Gastroesophageal sphincter (tissue), 4 donors: ENCODE measurements at places on chromosomes 6 and 20.
A peak's percentile ranks its signal among the peaks of the same experiment; 100 is the strongest.

- no peak for ATAC-seq
- no peaks in the 10 kb centered on the region for H3K36me3 ChIP-seq
- H3K27me3 ChIP-seq = no peaks in the 10 kb centered on the region
- H3K4me1 ChIP-seq = no peaks in the 10 kb centered on the region
- no peak overlapping the region for H3K27ac ChIP-seq
Observed at GRCh38 chr6:118042855-118043254, 135.8 kb downstream of the SLC35F1 start.

DNA sequence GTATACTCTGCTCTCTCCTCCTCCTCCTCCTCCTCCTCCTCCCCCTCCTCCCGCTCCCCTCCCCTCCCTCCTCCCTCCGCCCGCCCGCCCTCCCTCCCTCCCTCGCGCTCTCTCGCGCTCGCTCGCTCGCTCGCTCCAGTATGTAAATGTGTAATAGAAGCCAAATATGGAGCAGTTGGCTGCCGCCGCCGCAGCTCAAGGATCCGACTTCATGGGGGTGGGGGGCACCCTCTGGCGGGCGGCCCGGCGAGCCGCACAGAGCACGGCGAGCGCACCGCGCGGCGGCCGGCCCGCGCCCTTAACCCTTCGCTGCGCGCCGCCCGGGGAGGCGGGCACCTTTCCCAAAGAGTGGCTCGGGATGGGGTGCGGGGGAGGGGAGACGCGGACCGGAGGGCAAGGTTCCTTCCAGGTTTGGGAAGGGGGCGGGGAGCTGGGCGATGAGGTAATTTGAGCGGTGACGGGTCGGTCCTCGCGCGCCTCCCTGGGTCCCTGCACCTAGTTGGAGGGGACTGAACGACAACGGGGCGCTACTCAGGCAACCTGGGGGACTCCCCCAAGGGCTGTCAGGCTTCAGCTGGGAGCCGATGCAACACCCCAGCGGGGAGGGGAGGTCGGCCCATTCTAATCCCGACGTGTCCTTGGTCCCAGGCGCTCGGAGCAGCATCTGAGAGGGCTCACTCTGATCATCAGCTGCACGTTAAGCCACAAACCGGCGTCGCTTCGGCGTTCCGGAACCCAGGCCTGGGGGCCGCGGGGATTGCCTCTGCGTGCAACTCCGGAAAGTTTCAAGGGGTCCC, 409 bp upstream of the ATXN1 start:
- peak; percentile 71 for ATAC-seq
- H3K4me3 ChIP-seq = peak overlapping the region; percentile 92
- no peaks in the 10 kb centered on the region for H3K27me3 ChIP-seq
- peaks cover 67% of the 10 kb centered on the region for H3K4me1 ChIP-seq
- no peaks in the 10 kb centered on the region for H3K36me3 ChIP-seq
- peak overlapping the region; percentile 99 for H3K27ac ChIP-seq

DNA sequence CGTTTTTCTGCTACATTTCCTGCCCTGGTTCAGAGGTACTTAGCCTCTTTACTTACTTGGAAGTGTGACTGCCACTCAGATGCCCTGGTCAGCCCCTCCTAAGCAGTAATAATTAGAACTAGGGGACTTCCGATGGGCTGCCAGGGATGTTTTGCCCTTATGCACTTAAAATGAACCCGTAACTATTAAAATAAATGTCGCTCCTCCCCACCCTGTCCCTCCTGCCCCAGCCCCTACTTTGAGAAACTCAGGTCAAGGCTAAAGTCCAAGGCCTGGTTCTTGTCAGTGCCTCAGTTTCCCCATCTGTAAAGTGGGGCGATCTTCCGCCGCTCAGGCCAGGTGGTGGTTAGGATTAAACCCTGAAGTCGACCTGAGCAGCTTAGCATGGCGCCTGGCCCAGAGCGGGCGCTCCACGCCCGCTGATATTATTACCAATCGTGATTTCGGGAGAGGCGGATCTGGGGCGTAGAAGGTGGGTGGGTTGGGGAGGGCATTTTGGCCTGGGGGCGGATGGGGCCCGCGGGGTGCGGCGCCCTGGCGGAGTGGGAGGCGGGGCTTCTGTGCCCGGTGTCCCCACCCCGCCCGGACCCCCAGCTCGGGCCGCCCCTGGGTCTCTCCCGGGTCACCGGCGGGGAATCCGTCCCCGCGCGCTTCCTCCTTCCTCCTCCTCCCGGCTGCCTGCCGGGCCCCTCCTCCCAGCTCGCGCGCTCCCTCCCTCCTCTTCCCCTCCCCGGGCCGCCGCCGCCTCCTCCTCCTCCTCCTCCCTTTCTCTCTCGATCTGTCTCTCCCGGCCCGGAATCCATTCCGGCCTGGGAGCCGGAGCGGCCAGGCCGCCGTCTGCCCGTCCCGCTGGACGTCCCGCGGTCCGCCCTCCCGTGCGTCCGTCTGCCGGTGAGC, at the start of gene SRC:
SRC (plus strand) TSS at position 802 of the 897 bp plus-strand sequence. CDS start 38,014 bp downstream, outside the sequence.
- H3K27ac ChIP-seq = peak within 1 kb of the TSS; percentile 93
- peaks cover 3% of the 10 kb centered on the region for H3K4me1 ChIP-seq
- no peaks in the 10 kb centered on the region for H3K36me3 ChIP-seq
- peak within 1 kb of the TSS; percentile 56 for H3K4me3 ChIP-seq
- peak; percentile 90 for ATAC-seq
- H3K27me3 ChIP-seq = no peaks in the 10 kb centered on the region

DNA sequence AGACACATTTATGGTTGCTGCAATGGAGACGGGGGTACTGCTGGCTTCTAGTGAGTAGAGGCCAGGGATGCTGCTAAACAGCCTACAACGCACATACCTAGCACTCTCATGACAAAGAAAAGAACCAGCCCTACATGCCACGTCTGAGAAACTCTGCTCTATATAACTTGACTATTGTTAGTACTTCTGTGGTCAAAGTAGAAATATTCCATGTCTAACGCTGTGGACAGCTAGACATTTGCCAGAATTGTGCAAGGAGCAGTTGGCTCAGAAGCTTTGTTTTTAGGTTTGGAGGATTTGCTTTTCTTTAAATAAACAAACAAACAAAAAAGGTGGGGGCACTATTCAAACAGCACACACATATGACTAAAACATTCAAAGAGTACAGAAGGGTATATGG, 20.5 kb downstream of the UBE2V1 start:
- H3K27ac ChIP-seq = peak overlapping the region; percentile 15
- no peaks in the 10 kb centered on the region for H3K27me3 ChIP-seq
- ATAC-seq = no peak
- no peak overlapping the region for H3K4me3 ChIP-seq
- H3K36me3 ChIP-seq = peaks cover 37% of the 10 kb centered on the region
- H3K4me1 ChIP-seq = no peaks in the 10 kb centered on the region

GRCh38 chr20:61449057-61449609, 197.1 kb downstream of the CDH4 start:
- H3K4me1 ChIP-seq = no peaks in the 10 kb centered on the region
- H3K4me3 ChIP-seq = no peak overlapping the region
- no peak overlapping the region for H3K27ac ChIP-seq
- peaks cover 47% of the 10 kb centered on the region for H3K27me3 ChIP-seq

DNA sequence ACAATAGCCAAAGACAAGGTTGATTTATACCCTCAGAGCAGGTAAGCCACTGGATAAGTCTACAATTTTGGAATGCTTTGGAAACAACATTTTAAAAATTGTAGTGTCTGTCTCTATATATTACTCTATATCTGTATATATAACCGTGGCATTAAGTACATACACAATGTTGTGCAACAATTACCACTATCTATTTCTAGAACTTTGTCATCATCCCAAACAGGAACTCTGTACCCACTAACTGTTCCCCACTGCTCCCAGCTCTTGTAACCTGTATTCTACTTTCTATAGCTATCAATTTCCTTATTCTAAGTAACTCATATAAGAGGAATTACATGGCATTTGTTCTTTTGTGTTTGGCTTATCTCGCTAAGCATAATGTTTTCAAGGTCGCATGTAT, 78.2 kb upstream of the ASCC3 start:
- no peaks in the 10 kb centered on the region for H3K4me1 ChIP-seq
- H3K4me3 ChIP-seq = no peak overlapping the region
- no peaks in the 10 kb centered on the region for H3K27me3 ChIP-seq
- H3K36me3 ChIP-seq = no peaks in the 10 kb centered on the region
- ATAC-seq = no peak
- H3K27ac ChIP-seq = no peak overlapping the region

- no peak overlapping the region for H3K27ac ChIP-seq
- H3K4me3 ChIP-seq = no peak overlapping the region
- peaks cover 17% of the 10 kb centered on the region for H3K27me3 ChIP-seq
- H3K4me1 ChIP-seq = no peaks in the 10 kb centered on the region
- no peaks in the 10 kb centered on the region for H3K36me3 ChIP-seq
Observed at GRCh38 chr6:3937438-3937837, 88.3 kb downstream of the FAM50B start.

DNA sequence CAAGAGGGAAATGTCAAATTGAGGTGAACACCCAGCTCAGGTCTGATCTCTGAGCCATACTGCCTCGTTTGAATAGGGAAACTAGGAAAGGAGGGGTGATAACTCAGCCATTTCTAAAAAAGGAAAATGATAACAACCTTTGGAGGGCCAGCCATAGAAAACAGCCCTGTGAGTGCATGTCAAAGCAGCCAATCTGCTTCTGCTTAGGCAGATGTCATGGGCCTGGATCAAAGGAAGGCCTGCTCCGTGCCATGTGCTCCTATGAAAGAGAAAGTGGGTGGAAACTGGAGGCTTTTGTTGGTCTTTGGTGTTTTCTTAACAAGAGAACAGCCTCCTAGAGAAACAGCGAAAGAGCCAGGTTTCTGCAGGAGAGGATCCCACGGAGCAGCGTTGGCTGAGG, 428.0 kb downstream of the DHX35 start:
- H3K36me3 ChIP-seq = no peaks in the 10 kb centered on the region
- H3K4me3 ChIP-seq = no peak overlapping the region
- no peaks in the 10 kb centered on the region for H3K27me3 ChIP-seq
- H3K27ac ChIP-seq = no peak overlapping the region

DNA sequence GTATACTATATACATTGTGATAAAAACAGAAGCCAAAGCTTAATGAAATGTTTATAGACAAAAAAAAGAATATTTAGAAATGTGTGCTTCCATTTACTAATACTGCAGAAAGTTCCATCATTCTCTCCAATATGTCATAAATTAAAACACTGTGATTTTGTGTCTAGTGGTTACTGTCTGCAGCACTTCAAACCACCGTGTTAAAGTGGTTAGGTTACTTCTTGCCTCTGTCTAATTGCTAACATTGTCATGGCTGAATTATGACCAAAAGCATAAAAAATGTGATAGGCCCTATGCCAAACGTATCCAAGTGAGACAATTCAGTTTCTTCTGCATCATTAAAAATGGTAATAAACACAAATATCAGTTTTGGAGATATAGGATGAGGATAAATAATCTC, 52.7 kb upstream of the CST5 start:
- H3K27me3 ChIP-seq = peaks cover 8% of the 10 kb centered on the region
- no peak overlapping the region for H3K27ac ChIP-seq
- H3K4me1 ChIP-seq = no peaks in the 10 kb centered on the region
- ATAC-seq = no peak
- H3K36me3 ChIP-seq = no peaks in the 10 kb centered on the region
- H3K4me3 ChIP-seq = no peak overlapping the region

DNA sequence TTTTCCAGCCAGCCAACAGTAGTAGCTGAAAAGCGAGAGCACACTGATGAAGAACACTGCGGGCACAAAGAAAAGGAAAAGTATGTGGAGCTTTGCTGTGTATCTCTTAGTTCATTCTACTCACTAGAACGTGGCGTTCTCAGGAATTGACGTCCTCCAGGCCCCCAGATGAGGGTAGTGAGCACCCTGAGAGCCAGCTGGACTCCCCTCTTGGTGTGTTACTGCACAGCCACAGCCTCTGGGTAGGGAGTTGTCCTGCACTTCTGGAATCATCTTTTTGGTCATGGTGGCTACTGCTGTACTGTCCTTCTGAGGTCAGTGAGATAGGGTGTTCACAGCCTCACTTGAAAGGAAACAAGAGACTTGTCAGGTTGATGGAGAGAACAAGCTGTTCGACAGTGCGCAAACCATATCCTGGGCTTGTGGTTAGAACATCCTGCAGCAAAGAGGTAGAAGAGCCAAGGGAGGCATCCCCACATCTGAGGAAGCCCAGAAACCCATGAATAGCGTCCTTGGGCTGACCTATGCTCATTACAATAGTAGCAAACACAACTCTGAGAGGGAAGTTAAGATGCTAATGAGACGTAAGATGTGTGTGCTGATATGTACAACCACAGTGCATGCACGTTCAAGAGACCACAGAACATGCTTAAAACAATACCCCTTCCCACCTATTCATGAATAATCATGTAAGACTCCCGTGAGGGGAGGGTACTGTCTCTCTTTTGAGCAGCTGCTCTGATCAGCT, 14.6 kb upstream of the HLA-F start:
- no peaks in the 10 kb centered on the region for H3K4me1 ChIP-seq
- ATAC-seq = no peak
- H3K27ac ChIP-seq = no peak overlapping the region
- no peak overlapping the region for H3K4me3 ChIP-seq
- H3K27me3 ChIP-seq = peaks cover 48% of the 10 kb centered on the region
- no peaks in the 10 kb centered on the region for H3K36me3 ChIP-seq

DNA sequence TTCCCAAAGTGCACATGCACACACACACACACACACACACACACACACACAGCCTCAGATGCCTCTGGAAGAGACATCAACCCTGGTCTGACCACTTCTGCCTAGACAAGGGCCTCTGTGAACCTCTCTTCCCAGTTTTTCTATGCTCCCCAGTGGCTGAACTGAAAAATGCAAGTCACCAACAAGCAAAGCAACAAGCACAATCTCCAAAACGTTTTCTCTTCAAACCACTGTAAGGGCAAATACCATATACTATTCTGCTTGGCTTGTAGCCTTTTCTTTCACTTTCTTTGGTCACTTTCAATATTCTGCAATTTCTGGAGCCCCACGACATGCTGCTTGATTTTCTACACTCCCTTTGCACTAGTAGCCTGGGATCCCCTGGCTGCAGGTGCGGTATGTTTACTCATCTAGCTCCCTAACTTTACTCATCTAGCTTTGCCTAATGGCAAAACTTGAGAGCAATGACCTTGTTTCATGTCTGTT, 121.4 kb upstream of the DST start:
- no peak overlapping the region for H3K27ac ChIP-seq
- ATAC-seq = no peak
- H3K27me3 ChIP-seq = no peaks in the 10 kb centered on the region

- no peaks in the 10 kb centered on the region for H3K36me3 ChIP-seq
- no peak overlapping the region for H3K4me3 ChIP-seq
- no peak for ATAC-seq
- H3K27ac ChIP-seq = no peak overlapping the region
- no peaks in the 10 kb centered on the region for H3K4me1 ChIP-seq
Observed at GRCh38 chr20:49797344-49797615, 15.3 kb upstream of the SLC9A8 start.

GRCh38 chr6:125792680-125793079, 1.9 kb downstream of the NCOA7 start:
- H3K4me1 ChIP-seq = no peaks in the 10 kb centered on the region
- peak overlapping the region; percentile 86 for H3K4me3 ChIP-seq
- peaks cover 3% of the 10 kb centered on the region for H3K36me3 ChIP-seq
- no peak for ATAC-seq
- no peak overlapping the region for H3K27ac ChIP-seq

GRCh38 chr20:60090631-60091030, 132.4 kb downstream of the CDH26 start:
- no peak overlapping the region for H3K27ac ChIP-seq
- no peak for ATAC-seq
- peaks cover 74% of the 10 kb centered on the region for H3K27me3 ChIP-seq
- no peak overlapping the region for H3K4me3 ChIP-seq
